NCI-H1105 treated with DMSO at 0.1 percent for 48 hours (cell line): ENCODE measurements at places on chromosomes 6 and 20.

- DNase-seq = no peak
These were observed 16.6 kb upstream of the WFDC12 start for GRCh38 chr20:45140836-45141235.

GRCh38 chr6:144488590-144488989, 203.5 kb downstream of the UTRN start:
- no peak for DNase-seq

GRCh38 chr6:44138717-44139350, 11.5 kb downstream of the TMEM63B start:
- DNase-seq = no peak

DNA sequence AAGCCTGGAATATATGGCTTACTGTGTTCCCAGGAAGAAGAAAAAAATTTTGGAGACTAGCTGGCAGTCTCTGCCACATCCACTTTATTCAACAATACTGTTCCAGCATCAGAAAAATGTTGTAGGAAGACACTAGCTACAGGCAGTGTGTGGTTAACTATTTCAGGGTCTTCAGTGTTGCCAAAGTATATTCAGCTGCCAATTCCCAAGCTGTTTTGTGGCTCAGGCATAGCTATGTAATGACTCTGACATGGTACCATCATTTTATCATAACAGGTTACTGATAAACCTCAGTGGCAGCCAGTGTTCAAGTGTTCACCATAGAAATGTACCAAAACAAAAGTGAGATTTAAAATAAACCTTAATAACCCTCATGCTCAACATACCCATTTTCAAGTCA, 503.1 kb downstream of the ADGRB3 start:
- DNase-seq = no peak

DNA sequence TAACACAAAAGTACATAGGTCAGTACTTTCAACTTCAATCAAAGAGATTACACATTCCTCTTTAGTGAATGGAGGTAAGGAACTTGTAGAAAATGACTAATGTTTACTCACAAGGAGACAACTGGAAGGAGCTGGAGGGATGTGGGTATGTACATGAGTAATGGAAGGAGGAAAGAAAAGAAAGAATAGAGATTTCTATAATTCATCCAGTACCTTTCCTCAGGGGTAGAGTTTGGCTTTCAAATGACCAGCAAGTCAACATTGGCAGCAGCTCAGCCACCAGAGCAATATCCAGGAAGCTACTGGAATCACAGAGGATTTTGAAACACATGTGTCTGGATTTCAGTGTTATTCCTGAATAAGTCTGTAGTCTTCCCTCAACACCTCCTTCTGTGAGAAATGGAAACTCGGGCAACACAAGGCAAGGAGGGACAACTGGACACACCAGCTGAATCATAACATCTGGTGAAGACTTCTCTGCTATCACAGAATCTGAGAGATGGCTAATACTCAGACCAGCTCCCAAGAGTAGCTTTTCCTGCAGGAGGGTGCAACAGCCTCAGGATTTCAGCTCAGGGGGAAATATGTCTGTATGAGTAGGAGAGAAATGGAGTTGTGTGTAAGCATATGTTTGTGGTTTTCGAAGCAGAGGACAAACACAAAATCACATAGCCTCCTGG, 98.8 kb downstream of the HAO1 start:
- no peak for DNase-seq

GRCh38 chr6:89244241-89244985, 27.3 kb upstream of the GABRR1 start:
- no peak for DNase-seq

- no peak for DNase-seq
These were observed 542.4 kb upstream of the BTBD3 start for GRCh38 chr20:11375335-11375734.

- no peak for DNase-seq
These were observed 10.5 kb upstream of the EPM2A start for GRCh38 chr6:145745861-145746260.

GRCh38 chr6:138161338-138162110, at the start of gene ARFGEF3:
Gene ARFGEF3 (plus strand): TSS chr6:138161939. CDS start chr6:138162087, 148 bp downstream.
- peak; percentile 46 for DNase-seq

DNA sequence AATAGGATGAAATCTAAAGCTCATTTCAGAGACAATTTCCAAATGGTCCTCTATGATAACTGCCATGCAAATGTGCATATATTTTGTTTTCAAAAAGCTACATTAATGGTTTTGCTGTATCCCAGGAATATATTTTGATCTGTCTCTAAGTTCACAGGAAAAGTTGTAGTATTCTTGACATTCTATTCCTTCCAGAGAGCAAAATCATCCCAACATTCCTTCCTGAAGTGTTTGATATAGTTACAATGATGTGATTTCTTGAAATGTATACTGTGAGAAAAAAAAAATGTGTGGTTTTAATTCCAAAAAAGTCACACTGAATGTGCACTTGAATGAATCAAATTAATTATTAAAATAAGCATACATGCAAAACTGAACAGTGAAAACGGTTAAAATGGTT, 996.0 kb upstream of the CITED2 start:
- DNase-seq = no peak

GRCh38 chr6:147531321-147531720, 22.8 kb downstream of the SAMD5 start:
- DNase-seq = no peak

DNA sequence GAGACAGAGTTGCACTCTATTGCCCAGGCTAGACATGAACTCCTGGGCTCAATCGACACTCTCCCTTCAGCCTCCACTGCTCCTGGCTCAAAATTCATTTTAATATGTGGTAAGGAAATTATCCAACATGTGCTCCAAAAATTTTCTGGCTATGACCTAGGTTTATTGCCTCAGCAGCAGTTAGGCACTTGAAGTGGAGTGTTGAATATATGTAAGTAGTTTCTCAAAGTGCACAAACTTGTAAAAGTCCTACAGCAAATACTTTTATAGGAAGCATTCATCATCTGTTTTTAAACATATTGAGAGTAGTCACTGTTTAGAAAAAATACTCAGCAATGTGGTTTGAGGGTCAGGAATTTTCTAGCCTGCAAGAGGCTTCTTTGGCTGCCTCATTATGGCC, 13.2 kb downstream of the FILIP1 start:
- no peak for DNase-seq

GRCh38 chr6:34520645-34521462, 35.3 kb downstream of the SPDEF start:
- no peak for DNase-seq

DNA sequence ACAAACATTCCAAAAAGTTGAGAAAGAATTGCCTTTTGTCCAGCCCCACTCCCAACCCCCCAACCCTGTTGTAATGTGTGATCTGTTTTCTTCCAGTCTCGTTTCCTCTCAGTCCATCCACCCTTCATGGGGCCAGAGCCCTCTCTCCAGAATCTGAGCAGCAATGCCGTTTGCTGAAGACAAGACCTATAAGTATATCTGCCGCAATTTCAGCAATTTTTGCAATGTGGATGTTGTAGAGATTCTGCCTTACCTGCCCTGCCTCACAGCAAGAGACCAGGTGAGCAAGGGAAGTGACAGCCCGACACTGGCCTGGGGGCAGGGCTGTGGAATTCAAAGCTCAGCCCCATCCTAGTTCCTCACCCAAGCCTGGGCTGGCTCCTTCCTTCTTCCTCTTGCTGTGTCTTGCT, 7.8 kb downstream of the MAVS start:
- DNase-seq = no peak

DNA sequence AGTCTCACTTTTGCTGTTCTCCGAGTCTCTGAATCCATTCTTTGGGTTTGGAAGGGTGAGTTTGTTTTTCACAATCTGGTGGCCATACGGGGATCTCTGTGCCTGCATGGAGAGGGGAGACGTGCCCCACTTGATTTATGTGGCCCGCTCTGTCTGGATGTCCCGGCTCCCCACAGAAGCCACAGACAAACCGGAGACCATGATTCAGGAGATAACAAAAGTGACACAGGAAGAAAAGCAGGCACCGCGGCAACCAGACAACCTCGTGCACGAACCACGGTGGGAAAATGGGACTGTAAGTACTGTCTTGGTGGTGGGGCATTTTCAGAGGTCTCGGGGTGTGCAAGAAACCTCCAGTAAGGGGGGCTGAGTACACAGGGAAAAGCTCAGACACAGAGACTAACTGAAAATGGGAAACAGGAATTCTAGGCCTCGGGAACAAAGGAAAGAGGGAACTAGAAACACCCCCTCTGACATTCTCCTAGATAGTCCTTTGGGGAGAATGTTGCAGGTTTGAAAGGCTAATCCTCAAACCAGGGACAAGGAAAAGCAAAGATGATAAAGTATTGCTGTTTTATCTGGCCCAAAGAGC, 22.1 kb upstream of the ZNF318 start:
- no peak for DNase-seq

DNA sequence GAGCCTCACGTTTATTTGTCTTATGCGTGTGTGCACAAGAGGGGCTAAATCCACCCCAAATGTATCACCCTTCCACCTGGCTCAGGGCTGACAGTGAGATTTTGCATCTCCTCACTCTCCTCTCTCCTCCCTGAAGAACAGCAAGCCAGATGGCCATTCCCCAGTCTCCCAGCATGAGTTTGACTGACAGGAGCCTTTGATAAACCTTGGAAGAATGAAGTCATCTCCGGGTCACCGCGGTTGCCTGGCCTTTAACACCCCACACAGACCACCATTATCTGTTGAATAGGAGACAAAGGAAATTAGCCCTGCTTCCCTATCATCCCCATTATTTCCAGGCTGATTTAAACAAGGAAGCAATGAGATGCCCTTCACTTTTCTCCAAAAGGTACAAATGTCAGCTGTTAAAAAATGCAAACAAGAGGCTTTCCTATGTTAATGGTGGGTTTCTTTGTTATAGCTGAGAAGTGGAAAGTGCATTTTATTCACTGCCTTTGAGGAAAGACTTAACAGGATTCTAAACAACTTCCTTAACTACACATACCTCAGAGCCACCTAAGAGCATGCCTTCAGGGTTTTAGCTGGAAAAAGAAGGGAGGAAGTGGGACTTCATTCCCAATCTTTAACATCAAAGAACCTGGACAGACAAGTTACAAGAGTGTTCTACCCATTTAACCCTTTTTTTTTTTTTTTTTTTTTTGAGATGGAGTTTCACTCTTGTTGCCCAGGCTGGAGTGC, 524.8 kb upstream of the ID4 start:
- DNase-seq = no peak

DNA sequence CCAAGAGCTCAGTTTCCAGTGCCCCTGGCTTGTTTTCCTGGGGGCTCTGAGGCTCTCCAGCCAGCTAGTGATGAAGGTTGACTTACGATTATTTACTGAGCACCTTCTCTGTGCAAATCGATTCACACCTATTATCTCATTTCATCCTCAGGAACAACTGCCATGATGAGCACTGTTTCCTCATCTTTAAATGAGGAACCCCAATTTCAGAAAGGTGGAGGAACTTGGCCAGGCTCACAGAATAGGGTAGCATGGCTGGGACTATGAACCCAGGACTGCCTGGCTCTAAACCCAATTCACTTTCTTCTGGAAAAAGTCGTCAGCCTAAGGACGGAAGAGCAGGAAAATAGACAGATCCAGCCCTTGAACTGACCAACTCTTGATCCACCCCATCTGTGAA, 3.5 kb upstream of the BPI start:
- DNase-seq = no peak

DNA sequence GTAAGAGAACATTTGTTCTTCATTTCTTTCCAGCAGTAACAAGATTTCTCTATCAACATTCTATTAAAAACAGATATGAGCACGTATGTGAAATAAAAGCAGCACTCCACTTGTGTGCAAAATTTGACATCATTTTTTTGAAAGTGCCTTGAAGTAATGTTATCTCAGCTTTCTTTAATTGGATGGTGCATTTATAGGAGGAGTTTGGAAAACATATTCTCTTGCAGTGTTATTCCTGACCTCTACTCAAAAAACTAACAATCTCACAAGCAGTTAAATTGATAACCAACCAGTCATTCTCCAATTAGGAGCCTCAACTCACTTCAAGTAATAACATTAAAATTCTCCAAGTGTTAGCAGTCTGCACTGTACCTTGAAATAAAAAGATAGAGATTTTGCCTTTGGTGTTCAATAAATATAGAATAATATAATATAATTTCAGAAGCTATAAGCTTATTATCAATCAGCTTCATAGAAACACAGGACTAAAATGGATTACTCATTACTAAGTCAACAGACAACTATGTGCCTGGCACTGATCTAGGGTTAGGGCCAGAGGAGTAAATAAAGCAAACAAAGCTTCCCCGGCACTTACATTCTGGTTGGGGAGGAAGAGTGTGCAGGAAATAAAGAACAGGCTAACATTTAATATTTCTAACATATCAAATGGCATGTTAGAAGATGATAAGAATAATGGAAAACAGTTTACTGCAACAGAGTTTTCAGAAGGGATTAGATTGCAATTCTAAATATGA, 149.0 kb upstream of the SGK1 start:
- DNase-seq = no peak

DNA sequence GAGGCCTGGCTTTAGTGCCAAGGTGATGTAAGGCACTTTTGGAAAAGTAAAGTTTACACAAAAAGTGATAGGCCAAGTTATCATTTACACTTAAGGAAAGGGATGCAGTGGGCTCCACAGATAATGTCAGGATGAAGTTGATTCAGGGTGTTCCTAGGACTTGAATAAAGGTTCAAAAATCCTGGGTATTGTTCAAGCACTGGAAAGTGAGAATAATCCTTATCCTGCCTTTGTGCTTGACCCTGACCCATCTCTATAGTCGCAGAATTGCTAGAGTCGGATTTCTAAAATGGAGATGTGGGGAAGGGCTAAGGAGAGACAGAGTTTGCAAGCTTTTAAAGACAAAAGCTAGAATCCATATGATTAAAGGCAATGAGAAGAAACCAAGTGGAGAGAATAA, 115.6 kb downstream of the TIAM2 start:
- DNase-seq = no peak

- no peak for DNase-seq
These were observed 17.6 kb downstream of the NEDD9 start for GRCh38 chr6:11214901-11215300.

DNA sequence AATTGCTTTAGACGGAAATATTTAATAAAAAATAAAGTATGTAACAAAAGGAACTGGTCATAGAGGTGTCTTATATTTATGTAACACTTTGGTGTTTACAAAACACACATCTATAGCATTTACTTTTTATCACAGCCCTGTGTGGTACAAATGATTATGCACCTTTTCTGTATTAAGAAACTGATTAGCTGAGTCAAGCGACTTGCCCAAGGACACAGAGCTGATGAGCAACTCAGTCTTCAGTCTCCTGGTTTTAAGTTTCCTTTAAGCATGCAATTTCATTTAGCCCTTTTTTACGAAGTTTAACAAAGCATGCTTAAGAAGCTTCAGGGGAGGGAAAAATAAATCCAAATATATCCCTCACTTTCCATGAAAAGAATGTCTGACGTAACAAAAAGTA, 2.5 kb downstream of the DCDC2 start:
- DNase-seq = no peak

DNA sequence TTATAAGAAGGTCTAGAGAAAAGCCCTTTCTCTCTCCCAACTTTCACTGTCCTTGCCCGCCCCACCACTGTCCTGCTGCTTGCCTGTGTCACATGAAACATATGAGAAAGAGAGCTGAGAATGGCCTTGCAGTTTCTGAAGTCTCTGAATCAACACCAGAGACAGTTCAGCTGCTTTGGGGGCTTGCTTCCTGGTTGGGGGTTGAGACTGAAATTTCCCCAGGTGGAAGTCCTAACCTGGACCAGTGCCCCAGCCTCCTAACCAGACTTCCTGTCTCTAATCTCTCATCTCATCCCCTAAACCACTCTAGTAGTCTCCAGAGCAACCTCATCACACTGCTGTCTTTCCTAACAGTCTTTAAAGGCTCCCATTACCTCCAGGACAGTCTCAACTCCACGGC, 10.7 kb downstream of the TRAM2 start:
- no peak for DNase-seq
